Stimulated activated CD8-positive, alpha-beta memory T cell treated with anti-CD3 and anti-CD28 coated beads, Interleukin-15, amount 100 ng/mL, for 48 hours (primary cell): ENCODE measurements at places on chromosomes 6 and 20.

DNA sequence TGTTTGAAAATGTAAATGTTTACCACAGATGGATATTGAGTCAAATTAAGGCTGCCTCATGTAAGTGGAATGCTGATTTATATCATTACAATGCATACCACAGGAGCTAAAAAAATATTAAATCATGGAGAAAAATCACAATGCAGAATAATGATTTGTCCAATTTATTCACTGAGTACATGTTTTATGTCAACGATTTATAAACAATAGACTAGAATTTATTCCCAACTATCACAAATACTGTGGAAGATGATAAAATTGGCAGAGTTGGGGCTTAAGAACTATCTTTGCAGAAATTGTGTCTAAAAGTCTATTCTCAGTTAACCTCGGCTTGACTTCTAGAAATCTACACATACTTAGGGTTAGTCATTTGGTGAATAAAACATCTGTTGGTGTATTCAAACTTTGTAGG is 472.1 kb upstream of the MARCKS start:
- no peak for DNase-seq

DNA sequence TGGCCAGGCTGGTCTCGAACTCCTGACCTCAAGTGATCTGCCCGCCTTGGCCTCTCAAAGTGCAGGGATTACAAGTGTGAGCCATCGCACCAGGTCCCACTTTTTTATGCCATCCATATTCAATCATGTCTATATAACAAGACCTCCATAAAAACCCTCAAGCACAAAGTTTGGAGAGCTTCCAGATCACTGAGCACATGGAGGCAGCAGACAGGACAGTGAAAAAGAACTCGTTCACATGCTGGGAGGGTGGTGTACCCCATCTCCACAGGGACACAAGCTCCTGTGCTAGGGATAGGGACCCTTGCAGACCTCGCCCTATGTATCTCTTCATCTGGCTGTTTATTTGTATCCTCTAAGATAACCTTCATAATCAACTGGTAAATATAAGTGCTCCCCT is 30.3 kb downstream of the KIF13A start:
- DNase-seq = no peak

DNA sequence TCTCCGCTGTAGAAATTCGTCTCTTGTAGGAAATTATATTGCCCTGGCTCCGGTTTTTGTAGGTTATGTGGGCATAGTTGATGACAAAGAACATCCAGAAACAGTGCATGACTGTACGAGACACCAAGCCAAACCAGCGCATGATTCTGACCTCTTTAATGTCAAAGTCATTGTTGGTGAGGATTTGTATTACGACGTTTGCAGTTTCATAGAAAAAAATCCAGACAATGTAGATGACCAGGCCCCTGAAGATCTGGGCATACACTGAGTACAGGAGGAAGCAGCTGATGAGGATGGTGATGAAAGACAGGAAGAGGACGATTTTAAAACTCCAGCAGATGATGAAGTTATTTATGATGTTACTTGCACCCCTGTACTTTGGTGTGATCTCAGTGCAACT is 39.1 kb upstream of the TBC1D22B start:
- DNase-seq = no peak

GRCh38 chr20:58668901-58669286 is 17.8 kb downstream of the STX16 start:
- no peak for DNase-seq

GRCh38 chr6:38370653-38371601 is 268.8 kb downstream of the BTBD9 start:
- no peak for DNase-seq

GRCh38 chr20:46954490-46955038 is 59.9 kb downstream of the EYA2 start:
- no peak for DNase-seq

DNA sequence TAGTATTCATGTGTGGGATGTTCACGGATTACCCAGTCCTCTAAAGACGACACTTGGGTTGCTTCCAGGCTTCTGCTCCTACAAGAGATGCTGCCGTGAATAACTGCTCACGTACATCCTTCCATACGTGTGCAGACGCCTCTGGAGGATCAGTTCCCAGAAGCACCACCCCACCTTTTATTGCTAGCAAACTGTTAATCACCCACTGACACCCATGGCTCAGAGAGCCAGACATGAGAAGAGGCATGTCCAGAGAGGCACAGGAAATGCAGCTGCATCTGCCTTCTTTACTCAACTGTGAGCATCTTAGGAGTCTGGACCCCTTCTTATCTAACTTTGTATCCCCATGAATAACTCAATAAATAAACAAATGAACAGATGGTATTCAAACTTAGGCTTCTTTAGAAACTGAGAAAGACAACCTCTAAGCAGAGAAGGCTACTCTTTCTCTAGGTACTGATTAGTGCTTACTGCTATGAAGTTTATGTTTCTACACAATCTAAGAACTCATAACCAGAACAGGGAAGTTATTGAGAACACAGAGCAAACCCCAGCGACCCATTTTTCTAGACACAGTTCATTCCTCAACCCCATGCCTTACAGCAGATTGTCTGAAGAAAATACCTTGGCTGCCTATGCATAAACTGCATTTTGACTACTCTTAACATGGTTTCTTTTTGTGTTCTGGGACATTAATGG is 228.7 kb upstream of the RREB1 start:
- no peak for DNase-seq
